ENCODE measurements at places on chromosomes 16 and 17.

DNA sequence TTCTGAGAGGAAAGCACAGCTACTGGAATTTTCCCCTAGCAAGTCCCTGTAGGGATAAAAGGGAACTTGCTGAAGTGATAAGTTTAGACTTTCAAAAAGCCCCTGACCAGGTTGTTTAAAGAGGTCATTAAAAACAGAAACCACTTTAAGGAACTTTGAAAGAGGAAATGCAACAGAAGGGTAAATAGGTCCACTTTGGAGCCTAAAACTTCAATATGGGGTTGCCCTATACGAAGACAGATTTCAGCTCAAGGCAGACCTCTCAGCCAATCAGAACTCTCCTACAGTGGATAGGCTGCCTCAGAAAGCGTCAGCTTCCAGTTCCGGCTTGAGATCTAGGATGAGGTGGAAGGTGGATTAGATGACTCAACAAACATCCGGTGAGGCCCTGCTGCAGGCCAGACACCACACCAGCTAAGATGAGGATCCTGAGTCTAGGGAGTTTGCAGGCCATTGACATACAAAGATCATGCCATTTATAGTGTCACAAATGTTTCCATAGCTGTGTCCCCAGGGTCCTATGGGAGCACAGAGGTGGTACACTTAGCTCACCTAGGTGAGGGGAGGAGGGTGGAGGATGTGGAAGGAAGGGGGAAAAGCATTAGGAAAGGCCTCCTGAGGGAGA lies 7.9 kb upstream of the MFSD6L start:
- DNase-seq: no peak

- DNase-seq: no peak
Observed at GRCh38 chr17:77379065-77379428, 238.3 kb downstream of the SEC14L1 start.

DNA sequence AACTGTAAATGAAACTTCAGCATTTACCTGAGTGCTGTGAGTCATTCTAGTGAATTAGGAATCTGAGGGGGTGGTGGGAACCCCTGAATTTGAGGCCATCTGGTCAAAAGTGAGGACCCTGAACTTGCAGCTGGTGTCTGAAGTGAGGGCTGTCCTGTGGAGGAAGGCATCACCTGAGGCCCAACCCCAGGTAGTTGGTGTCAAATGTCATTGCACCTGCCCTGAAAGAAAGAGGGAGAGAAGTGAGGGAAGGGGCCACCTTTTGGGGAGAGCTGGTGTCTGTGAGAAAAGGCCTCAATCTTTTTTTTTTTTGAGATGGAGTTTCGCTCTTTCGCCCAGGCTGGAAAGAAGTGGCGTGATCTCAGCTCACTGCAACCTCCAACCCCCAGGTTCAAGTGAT lies 12.5 kb upstream of the PRPSAP1 start:
- DNase-seq: no peak

- DNase-seq: no peak
Observed at GRCh38 chr16:19563377-19563776, 7.9 kb downstream of the VPS35L start.

- DNase-seq: no peak
Observed at GRCh38 chr17:46876353-46876887, 25.0 kb downstream of the WNT9B start.

- DNase-seq: no peak
Observed at GRCh38 chr17:47009759-47010594, 30.9 kb upstream of the RPRML start.

GRCh38 chr16:89786474-89787364 lies 29.7 kb downstream of the FANCA start:
- DNase-seq: no peak

- DNase-seq: no peak
Observed at GRCh38 chr17:38920374-38921291, 4.8 kb upstream of the LASP1NB start.

DNA sequence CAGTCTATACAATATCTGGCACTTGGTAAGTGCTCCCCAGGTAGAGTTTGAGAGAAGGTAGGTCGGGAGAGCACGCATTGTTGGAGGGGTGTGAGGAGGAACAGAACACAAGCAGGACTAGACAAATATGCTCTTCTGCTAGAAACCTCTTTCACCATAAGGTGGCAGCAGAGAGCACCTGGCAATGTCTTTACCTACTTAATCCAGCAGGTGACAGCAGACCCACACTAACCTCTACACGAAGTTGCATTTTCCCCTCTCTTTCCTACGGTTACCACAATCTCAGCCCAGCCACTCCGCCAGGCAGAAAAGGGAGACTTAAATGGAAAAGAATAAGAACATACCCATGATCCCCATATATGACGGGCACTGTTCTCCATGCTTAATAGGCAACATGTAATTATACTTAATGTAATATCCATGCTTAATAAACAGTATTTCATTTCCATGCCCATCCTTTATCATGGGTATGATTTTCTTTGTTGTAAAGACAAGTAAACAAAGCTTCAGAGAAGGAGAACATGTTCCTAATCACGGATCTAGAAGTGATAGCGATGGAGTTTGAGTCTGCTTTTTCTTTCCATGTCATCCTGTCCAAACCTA lies 55.1 kb upstream of the CCL2 start:
- DNase-seq: peak; percentile 21

- DNase-seq: no peak
Observed at GRCh38 chr16:30722443-30722842, 23.5 kb downstream of the SRCAP start.

- DNase-seq: no peak
Observed at GRCh38 chr16:6682142-6682811, 650.4 kb upstream of the RBFOX1 start.

- peak; percentile 38 for DNase-seq
Observed at GRCh38 chr16:3879887-3880564, 487 bp downstream of the CREBBP start.

DNA sequence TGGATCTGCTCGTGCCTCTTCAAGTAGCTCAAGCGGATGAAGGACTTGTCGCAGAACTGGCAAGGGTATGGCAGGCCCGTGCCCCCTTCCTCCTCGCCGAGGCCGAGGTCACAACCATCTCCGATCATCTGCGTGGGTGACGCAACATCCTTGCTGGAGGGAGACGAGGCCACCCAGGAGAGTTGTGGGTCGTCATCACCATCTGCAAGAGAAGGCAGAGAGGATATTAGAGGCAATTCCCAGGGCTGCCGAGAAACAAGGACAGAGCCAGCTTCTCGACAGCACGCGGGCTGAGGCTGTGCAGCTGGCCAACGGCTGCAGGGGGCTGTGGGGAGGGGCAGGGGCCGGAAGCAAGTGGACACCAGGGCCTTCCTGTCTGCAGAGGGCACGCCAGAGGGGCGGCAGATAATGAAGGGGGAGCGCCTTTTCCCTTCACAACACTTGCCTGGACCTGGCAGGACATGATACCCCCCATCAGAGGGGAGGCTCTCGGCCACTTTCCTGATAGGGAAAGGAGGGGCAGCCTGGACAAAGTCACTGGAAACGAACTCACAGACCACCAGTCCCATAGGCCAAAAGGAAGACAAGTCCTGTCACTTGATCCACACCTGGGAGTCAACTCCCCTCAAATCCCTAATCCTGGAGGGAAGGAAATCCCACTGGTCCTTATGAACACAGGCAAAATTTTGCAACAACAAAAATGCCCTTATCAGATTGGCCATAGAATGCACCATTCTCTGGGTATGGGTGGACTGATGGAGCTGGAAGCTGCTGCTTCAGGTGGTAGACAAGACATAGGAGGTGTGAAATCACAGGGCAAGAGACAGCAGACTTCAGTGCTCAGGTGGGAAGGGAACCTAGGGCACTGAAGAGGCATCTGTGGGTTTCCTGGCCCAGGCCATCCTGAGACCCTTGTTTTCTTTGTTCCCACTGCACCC lies 217.0 kb downstream of the ZNF423 start:
- no peak for DNase-seq

DNA sequence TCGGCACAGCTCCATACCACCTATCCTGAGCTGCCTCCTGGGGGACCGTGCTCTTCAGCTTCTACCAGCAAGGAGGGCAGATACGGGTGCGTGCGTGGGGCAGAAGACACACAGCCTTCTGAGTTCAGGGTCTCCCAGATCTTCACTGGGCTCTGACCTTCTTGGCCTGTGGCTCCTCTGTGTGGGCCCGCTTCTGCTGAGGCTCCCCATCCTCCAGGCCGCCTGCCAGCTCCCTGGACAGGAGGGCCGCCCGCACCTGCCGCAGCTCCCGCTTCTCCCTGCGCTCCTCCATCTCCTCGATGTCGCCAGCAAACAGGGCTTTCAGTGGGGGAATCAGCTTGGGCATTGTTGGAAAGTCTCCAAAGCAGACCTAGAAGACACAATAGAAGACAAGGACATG lies 25.2 kb downstream of the ELAC2 start:
- no peak for DNase-seq

GRCh38 chr17:16937431-16937830 lies 34.5 kb downstream of the TNFRSF13B start:
- DNase-seq: no peak

- no peak for DNase-seq
Observed at GRCh38 chr17:9427465-9428315, 147.9 kb downstream of the STX8 start.

DNA sequence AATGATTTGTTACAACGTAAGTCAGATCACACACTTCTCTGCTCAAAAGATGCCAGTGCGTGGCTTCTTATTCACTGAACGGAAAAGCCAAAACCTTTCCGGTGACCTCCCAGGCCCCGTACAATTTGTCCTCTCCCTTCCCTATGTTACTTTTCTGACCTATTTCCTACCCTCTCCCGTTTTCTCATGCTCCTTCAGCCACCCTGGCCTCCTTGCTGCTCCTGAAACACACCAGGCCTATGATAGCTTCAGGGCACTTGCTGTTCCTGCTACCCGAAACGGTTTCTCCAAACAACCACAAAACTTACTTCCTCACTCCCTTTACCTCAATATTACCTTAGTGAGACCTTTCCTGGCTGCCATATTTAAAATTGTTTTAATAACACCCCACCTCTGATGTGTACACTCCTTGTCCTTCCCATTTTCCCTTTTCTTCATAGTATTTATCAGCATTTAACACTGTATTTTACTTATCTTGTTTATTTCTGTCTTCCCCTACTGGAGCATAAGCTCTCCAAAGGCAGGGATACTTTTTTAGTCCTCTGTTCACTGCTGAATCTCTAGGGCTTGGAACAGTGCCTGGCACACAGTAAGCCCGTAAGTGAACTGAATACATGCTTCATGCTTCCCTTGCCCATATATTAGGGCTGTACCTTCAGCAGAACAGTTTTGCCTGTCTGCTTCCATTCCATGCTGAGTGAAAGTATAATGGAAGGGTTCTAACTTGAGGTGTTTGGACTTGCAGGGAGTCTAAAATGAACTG lies 10.9 kb upstream of the ARL2BP start:
- DNase-seq: no peak
